Coronary artery (tissue), 2 donors: ENCODE measurements at places on chromosomes 13 and 19.

DNA sequence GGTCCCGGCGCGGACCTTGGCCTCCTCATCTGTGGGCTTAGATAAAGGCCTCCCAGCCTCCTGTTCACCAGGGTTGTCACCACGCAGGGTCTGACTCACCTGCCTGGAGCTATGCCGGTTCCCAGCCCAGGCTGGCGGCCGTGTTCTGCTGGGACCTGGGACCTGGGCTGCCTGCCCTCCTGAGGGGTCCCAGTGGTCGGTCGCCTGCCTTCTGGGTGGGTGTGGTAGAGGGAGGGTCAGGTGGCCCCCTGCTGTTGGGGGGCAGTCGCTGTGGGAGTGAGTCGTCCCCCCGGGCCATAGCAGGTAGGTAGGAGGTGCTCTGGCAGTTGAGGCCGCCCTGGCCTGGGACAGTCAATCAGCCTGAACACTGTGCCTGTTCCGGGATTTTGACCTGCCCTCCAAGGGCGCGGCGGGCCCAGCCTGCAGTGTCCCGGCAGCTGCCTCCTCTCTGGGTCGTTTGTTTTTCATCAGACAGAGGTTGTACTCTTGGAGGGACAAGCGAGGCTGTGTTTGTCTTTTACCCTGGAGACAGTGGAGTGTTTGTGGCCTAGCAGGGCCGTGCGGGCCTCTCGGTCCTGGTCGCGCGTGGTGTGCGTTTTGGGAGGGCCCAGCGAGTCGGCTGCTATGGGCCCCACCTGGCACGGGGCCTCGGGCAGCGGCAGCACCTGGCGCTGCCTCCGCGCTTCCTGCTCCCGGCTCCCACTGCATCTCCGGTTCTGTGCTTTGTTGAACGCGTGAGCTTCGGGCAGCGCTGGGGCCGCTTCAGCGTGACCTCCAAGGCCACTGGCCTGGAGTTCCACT is 2.6 kb downstream of the ADAT3 start:
- DNase-seq: no peak

DNA sequence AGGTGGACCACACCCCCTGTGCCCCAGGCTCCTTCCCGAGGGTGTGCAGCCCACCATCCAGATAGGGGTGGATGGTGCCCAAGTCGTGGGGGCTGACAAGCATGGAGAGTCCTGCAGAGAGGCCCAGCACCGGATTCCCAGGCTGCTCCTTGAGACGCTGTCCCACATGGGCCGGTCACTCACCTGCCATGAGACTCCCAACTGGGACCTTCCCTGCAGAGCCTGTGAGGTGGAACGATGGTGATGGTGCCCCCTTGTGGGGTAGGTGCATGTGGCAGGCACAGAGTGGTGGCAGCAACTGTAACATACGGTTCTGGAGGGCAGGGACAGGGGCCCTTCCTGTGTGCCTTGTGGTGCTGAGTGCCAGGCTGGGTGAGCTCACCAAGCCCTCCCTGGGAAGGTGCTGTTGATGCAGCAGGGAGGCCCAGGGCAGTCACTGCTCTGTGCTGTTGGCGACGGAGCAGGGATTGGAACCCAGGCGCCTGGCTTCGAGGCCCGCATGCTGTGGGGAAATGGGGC is 33.1 kb downstream of the PPP1R37 start:
- no peak for DNase-seq

DNA sequence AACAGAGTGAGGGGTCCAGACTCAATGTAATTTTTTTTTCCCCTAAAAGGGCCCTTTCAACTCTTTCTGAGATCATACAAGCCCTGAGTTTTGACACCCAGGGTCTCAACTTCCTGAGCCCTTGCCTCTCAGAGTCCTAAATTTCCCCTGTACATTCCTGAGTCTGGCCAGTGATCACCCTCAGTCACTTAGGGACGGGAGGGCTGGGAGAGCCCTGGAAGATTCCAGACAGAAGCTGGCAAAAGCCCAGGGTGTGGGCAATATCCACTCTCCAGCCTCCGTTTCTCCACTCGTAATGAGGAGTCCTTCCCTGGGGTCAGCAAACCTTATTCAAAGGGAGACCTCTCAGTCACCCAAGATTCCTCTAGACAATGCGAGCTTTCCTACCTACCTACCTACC is 1.6 kb downstream of the PPP1R13L start:
- no peak for DNase-seq

DNA sequence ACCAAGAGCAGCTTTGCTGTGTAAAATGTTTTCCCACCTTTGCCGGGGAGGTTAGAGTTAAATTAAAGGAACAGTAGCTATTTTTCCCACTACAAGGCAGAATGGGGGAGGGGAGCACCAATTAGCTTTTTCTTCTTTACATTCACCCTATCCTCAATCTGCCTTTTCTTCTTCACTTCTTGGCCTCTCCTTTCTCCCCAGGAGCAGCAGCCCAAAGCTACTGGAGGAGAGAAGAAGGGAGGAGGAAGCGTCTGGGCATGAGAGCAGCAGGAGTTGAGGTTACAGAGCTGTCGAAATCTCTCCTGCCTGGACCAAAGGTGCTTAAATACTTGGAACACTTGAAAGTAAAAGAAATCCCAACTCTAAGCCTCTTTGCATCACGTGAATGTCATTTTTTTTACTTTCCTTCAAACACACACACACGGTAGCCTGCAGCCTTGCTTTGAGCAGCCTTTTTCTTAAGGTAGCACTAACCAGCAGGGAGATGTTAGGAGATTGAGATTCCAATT is 39.0 kb upstream of the WASF3 start:
- no peak for DNase-seq

DNA sequence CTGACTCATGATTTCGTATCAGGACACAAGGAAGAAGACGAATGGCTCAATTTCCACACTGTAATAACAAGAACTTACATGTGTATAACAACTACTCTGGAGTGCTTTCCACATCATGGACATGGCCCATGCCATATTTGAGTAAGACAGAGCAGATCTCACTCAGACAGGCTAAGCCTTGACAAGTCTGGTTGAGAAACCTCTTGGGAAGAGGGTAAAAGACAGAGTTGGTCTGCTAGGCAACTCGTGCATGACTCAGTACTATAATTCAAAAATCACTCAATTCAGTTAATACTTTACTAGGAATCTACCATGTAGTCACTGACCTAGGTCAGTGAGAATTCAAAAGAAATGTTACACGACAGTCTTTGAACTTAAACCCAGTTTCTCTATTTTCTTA is 5.7 kb upstream of the THSD1 start:
- DNase-seq: no peak

GRCh38 chr13:50011461-50011860 is 3.8 kb upstream of the KCNRG start:
- DNase-seq: no peak

- DNase-seq: no peak
Observed at GRCh38 chr19:4087787-4088679, 21.3 kb upstream of the ZBTB7A start.

GRCh38 chr13:72194523-72194922 is 327.5 kb upstream of the DACH1 start:
- no peak for DNase-seq

- no peak for DNase-seq
Observed at GRCh38 chr13:96783511-96783910, 210.8 kb downstream of the OXGR1 start.

DNA sequence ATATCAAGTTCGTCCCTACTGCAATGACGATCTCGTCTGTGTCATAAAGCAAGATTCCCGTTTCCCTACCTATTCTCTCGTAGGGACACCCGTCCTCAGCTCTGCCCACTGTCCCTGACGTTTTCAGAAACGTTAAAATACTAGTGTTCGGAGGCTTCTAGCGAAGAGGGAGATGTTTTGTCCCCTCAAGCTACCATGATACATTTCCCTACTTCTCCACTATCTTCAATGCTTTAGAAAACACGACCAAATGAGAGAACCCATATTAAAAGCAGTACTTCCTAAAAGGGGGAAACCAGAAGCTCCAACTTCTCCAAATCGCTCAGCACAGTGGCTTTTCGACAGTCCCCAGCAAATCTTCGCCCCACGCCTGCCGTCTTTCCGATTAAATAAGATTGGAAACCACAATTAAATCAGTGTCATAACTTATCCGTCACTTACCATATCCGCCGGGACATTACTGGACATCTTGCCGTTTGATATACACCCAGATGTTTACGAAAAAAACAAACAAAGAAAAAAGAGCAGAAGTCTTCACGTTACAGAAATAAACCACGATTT is 1.3 kb downstream of the UBL3 start:
- DNase-seq: no peak

DNA sequence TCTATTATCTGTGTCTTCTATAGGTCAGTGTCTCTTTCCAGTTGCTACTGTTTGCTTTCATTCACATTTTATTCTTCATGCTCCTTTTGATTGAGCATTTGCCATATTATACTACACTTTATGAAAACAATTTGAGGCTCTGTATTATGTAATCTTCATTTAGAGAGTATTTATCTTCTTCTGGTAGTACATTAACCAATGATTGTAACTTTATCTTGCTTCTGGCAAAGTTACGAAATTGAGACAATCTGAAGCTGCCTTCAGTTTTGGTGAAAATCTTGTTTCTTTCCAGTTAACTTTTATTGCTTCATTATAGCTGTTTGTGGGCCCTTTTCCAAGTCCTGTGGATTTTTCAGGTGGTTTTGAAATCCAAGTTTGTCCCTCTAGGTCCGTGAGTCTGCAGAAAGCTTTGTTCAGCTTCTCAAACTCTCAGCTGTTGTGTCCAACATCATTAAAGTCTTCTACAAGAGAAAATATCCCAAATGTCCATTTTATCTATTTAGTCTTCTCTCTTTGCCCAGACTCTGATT is 1255.4 kb upstream of the SPRY2 start:
- DNase-seq: no peak

GRCh38 chr13:47251771-47252170 is 354.9 kb upstream of the HTR2A start:
- no peak for DNase-seq

GRCh38 chr13:50401049-50401505 is 385.8 kb downstream of the KCNRG start:
- no peak for DNase-seq

DNA sequence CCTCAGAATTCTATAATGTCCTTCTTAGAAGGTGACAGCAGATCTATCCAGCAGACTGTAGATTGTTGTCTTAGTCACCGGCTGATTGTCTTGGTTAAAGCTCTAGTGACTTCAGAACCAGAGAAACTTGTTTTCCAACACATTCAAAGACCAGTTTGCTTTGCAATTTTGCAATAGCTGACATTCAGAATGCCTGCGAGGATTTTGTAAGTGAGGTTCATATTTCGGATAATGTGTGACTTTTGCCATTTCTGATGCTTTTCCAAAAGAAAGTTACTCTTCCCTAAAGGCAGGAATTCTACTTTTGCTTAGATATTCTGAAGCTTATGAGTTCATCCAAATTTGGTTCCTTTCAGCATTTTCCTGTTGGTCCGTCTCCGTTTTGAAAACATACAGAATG is 13.2 kb downstream of the SPINT2 start:
- DNase-seq: no peak

- DNase-seq: no peak
Observed at GRCh38 chr13:104984296-104984818, 1551.1 kb downstream of the EFNB2 start.

DNA sequence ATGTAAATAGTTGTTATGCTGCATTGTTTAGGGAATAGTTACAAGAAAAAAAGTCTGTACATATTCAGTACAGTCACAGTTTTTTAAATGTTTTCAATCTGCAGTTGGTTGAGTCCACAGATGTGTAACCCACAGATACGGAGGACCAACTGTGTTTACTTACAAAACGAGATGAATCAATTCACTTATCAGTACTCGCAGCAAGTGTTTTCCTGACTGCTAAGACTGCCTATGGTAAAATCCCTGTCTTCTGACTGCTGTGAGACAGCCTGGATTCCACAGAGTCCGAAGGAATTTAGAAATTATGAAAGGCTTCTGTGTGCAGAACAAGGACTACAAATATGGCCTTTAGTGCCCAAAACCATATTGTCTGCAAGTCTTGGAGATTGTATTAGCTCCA is 45.7 kb upstream of the C1QTNF9 start:
- peak; percentile 21 for DNase-seq

- DNase-seq: no peak
Observed at GRCh38 chr13:100447831-100448230, 140.8 kb downstream of the GGACT start.

DNA sequence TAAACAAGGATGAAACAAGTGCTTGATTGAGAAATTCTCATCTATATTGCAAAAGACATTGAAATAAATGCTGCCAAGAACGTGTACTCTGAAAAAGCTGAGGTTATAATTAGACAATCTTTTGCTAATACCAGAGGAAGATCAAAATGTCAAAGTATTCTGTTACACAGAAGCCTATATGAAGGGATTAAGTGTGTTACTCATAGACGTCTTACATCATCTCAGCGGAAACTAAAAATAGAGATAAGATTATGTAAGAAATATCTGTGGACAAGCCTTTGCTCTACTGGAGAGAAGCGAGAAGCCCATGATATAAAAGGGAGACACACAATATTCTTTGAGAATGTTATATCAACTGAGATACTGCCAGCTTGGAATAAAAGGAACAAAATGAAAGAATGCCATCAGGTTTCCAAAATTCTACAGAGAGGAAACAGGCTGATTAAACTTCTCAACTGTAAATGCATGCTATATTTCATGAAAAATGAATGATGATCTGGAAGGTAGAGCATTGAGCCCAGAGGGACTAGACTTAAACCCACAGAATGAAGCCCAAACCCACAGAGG is 699.0 kb downstream of the GPC5 start:
- no peak for DNase-seq
